ENCODE measurements at places on chromosomes 1 and 21. TPM values are rescaled to one million over a fixed set of nuclear protein-coding genes. Genes with fewer than 3 reads are reported as not detected.

SLC1A7 gene
- not detected for total RNA-seq

CLCA4 gene
- total RNA-seq, result not detected

ERICH3 gene
- not detected for total RNA-seq

DNA sequence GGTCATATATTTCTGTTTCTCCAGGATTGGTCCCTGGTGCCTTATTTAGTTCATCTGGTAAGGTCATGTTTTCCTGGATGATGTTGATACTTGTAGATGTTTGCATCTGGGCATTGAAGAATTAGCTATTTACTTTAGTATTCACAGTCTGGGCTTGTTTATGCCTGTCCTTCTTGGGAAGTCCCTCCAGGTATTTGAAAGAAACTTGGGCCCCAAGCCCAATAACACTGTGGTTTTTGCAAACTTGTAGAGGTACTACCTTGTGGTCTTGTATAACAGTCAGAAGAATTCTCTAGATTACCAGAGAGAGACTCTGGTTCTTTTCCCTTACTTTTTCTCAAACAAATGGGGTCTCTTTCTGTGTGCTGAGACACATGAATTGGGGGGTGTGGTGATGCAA lies 251.4 kb upstream of the B3GALT2 start:
- no peak overlapping the region for H3K4me3 ChIP-seq
- no peak for DNase-seq
- no peaks in the 10 kb centered on the region for H3K4me1 ChIP-seq
- no peaks in the 10 kb centered on the region for H3K36me3 ChIP-seq
- no peaks in the 10 kb centered on the region for H3K27me3 ChIP-seq

Data from ascending aorta (tissue), 2 donors.